ENCODE measurements at places on chromosomes 4 and X. TPM values are rescaled to one million over a fixed set of nuclear protein-coding genes. Genes with fewer than 3 reads are reported as not detected.

Gene STATH
- total RNA-seq: not detected

Gene DSPP
- 0.06 TPM for total RNA-seq

Gene ARL9
- 1.4 TPM for total RNA-seq

Gene MAGEA2B
- not detected for total RNA-seq

Gene FAT1
- total RNA-seq: 213 TPM

DNA sequence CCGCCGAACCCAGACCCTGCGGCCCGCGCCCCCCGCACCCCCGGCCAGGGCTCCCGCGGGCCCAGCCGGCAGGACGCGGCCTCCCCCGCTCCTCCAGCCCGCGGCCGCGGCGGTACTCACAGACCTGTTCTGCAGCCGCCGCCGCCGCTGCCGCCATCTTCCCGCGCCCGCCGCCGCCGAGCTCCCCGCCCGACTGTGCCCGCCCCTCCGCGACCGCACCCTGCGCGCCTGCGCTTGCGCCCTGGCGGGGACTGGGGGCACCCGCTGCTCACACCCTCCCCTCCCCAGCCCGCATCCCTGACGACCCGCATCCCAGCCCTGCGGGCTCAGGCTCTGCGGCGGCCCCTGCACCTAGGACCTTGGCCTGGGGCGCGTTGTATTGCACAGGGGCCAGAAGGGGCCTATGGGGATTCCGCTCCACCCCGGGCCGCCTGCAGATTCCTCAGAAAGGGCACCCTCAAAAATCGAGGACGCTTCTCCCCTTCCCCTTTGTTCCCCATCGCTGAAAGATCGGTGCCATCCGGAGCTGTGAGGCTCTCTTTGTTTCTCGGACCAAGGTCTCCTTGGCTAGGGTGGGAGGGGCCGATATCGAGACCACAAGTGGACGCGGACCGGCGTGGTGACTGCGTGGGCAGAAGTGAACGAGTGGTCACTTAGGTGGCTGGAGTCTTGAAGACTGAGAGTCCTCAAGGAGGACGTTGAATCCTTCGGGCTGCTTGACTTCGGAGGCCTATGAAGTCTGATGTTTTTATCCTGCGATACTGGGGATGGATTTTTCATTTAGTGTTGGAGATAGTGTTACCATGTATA is at the start of gene SGCB:
Gene SGCB (minus strand): TSS at position 197 of the 810 bp plus-strand sequence. CDS start 40 bp downstream, at position 157.
- peak; percentile 94 for DNase-seq

DNA sequence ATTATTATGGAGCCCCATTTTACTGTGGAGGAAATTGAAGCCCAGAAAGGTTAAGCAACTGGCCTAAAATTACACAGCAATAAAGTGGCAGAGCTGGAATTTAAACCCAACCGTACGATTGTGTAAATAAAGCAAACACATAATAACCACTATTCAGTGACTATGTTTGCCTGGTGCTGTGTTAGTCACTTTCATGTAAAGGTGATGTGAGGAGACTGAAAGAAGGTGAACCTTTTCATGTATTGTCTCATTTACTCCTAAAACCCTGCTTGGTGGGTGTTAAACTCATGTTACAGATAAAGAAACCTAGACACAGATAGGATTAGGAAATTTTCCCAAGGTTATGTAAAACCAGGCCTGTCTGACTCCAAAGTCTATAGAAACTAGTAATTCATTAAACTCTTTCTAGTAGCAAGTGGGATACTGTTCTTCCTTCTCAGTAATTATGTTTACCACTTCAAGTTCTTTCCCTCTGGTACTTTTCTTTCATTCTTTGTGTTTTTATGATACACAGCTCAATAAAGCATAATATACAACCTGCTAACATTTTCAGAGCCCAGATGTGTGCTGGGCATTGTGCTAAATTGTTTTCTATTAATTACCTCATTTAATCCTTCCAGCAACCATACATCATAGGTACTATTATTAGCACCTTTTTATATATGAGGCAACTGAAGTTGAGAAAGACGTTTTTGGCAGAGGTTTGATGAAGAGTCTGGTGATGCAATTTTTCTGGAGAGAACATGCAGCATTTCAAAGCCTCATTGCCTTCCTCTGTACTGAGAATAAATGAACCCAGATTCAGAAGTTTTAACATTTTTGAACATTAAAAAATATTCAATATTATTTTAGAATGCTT is 202.7 kb downstream of the SPRY1 start:
- DNase-seq: no peak

GRCh38 chrX:1045680-1046314 is 166.7 kb downstream of the CRLF2 start:
- DNase-seq: no peak

DNA sequence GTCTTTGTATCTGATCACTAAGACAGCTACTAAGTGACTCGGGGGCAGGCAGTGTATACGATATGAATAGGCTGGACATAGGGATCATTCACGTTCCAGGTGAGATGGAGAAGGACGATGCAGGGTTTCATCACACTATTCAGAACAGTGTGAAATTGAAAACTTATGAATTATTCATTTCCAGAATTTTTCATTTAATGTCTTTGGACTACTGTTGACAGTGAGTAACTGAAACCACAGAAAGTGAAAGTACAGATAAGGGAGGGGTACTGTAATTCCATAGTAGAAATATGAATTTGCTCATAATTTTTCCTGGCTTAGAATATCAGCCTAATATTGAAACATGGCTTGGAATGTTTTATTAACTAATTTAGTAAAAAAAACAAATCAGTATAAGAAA is 24.4 kb downstream of the TMEM144 start:
- no peak for DNase-seq

DNA sequence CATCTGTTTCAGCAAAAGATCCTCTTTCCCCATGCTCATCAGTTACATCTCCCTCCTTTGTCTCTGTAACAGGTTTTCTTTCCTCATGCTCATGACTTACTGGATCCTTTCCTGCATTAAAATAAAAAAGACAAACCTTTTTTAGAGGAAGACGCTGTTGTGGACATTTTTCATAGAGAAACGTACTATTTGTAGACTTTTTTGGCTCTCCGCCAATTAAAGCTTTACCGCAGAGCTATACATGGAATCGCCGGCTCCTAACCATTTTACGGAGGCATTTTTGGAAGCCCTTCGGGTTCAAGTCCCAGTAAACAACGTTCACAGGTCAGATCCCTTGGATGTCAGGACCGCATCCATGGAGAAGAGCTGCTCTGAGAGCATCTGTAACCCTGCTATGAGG is 1.3 kb downstream of the FAM9C start:
- no peak for DNase-seq

- DNase-seq: peak; percentile 58
Observed at GRCh38 chr4:151358266-151358665, 32.9 kb upstream of the SH3D19 start.
